ENCODE measurements at places on chromosomes 1 and 21.

DNA sequence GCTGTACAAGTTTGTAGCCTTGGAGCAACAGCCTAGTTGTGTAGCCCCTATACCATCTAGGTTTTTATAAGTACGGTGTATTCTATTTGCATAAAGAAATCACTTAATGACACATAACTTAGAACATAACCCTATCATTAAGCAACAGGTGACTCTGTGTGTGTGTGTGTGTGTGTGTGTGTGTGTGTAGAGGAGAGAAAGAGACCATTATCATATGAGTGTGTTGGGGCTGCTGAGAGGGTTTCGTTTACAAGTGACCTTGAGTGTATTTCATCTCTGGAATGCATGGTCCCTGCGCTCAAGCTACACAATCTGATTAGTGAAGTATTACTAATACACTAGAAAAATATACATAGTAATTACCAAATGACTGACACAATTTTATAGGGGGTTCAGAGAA lies 115.1 kb downstream of the RABGAP1L start:
- no peak for DNase-seq

- no peak for DNase-seq
These were observed 6.8 kb downstream of the SMIM1 start for GRCh38 chr1:3779265-3779911.

DNA sequence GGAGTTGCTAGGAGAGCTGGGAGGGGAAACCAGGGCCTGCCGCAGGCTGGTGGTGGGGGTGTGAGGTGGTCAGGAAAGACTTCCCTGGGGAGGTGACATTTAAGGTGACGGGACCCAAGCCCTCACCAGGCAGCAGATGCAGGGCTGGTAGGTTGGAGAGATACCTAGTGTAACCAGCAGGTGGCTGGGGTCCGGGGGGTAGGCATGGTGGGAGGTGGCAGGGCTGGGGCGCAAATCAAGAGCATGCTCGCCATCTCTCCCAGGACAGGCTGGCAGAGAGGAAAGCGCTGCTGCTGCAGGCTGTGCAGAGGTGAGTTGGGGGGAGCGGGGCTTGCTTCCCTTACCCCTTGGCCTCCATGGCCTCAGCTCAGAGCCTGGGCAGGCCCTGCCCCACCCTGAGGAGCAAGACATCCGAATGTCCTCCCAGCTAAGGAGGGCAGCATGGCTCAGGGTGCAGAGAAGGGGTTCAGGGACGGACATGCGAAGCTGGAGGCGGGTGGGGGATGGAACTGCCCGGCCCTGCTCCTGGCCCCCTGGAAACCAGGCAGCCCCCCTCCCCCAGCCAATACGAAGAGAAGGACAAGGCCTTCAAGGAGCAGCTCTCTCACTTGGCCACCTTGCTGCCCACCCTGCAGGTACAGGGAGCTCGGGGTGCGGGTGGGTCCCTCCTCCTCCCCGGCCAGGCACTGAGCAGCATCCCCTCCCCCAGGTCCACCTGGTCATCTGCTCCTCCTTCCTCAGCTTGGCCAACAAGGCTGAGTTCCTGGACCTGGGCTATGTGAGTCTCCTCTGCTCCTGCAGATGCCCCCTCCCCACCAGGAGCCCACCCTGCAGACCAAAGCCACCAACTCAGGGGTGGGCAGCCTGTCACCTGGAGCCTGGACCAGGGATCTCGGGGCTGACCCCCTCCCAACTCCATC lies 4.0 kb downstream of the RNF207 start:
- DNase-seq, result no peak

- DNase-seq, result peak; percentile 13
These were observed at the start of gene GBP4 for GRCh38 chr1:89198491-89199072. Gene GBP4, minus strand, starts transcription at chr1:89198942. Its CDS starts 108 bp downstream, at chr1:89198834.

DNA sequence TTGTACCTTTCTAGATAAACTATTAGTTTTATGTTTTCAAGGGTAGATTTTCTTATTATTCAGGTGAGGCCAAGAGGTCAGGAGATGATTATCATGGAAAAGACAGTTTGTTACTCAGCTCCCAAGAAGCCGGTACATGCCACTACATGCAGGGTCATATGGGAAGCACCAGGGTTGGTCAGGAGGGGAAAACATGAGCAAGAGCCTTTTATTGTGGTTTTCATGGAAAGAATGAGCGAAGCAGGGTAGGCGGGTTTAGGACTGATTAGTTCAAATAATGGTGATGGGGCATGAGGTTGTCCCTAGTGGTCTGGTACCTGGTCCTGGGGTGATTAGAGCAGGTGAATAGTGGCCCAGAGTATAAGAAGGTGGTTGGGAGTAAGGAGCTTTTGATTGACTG lies 189.9 kb downstream of the APP start:
- no peak for DNase-seq

DNA sequence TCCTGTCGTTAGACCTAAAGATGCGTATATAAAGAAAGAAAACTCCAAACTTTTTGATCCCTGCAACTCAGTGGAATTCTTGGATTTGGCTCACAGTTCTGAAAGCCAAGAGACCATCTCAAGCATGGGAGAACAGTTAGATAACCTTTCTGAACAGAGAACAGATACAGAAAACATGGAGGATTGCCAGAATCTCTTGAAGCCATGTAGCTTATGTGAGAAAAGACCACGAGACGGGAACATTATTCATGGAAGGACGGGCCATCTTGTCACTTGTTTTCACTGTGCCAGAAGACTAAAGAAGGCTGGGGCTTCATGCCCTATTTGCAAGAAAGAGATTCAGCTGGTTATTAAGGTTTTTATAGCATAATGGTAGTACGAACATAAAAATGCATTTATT lies 33.1 kb downstream of the MDM4 start:
- DNase-seq, result no peak

DNA sequence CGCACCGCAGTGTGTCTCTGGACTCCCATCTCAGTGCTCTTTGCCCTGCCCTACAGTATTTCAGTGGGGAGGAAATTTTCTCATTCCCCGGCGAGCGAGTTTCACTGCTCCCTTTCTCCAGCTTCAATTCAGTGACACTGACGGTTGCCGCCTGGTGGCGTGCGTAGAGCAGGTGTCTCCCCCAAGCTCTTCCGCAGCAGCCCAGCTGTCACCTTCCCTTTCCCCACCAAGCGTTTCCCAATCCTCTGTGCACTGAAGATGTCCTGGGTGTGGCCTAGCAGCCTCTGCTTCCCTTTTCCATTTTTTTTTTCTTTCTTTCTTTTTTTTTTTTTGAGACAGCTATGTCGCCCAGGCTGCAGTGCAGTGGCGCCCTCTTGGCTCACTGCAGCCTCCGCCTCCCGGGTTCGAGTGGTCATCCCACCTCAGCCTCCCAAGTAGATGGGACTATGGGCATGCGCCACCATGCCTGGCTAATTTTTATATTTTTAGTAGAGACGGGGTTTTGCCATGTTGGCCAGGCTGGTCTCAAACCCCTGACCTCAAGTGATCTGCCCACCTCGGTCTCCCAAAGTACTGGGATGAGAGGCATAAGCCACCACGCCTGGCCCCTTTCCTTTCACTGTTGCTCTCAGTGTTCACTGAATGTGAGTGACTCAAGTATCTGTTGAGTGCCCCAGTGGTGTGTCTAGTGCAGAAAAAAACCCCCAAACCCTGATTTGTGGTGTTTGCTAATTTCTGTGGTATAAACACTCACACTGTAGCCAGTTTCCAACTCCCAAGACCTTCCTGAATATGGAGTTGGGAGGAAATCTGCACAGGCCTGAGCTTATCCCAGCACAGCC lies 30.1 kb downstream of the TNFRSF1B start:
- no peak for DNase-seq

DNA sequence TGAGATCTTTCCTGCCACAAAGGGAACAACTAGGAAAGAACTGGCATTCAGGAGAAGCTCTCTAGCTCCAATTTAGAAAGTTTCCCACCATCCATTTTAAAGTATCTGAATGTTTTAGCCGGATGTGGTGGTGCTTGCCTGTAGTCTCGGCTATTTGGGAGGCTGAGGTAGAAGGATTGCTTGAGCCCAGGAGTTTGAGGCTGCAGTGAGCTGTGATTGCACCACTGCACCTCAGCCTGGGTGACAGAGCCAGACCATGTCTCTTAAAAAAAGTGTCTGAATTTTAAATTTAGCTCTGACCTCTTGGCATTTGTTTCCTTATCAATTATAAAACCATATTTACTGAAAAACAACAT lies 67.2 kb downstream of the RPAP2 start:
- no peak for DNase-seq

DNA sequence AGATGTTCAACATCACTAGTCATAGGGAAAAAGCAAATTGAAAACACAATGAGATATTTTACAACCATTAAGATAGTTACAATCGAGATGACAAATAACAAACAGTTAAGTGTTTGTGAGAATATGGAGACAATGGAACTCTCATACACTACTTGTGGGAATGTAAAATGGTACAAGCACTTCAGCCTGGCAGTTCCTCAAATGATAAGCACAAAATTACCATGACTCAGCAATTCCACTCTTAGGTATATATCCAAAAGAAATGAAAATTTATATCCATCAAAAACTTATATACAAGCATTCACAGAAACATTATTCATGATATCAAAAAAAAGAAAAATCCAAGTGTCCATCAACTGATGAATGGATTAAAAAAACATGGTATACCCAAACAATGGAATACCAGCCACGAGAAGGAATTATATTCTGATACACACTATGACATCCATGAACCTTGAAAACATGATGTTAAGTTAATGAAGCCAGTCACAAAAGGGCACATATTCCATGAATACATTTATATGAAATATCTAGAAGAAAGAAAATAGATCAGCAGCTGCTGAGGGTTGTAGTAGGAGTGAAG lies 76.4 kb downstream of the EVI5 start:
- no peak for DNase-seq

DNA sequence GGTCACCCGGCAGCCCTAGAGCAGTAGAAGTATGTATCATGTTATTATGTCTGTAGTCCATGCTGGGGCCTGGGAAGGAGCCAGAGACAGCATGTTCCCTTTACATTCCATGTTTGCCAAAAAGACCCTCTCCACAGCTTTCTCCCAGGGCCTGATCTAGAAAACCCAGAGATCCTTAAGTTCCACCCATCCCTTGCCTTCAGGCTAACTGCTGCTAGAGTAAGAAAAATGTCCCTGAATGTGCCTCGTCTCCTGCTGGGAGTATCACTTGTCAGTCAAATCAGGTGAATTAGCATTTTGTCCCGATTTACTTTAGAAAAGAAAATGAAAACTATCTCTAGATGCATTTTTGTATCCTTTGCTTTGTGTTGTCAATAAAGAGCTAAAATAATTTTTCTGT lies 13.3 kb upstream of the MRPS14 start:
- DNase-seq, result no peak

GRCh38 chr1:167936930-167937708 lies at the start of gene MPC2:
Gene MPC2, minus strand, starts transcription at chr1:167937072. Its CDS starts 1,231 bp downstream, at chr1:167935841.
- peak; percentile 53 for DNase-seq

DNA sequence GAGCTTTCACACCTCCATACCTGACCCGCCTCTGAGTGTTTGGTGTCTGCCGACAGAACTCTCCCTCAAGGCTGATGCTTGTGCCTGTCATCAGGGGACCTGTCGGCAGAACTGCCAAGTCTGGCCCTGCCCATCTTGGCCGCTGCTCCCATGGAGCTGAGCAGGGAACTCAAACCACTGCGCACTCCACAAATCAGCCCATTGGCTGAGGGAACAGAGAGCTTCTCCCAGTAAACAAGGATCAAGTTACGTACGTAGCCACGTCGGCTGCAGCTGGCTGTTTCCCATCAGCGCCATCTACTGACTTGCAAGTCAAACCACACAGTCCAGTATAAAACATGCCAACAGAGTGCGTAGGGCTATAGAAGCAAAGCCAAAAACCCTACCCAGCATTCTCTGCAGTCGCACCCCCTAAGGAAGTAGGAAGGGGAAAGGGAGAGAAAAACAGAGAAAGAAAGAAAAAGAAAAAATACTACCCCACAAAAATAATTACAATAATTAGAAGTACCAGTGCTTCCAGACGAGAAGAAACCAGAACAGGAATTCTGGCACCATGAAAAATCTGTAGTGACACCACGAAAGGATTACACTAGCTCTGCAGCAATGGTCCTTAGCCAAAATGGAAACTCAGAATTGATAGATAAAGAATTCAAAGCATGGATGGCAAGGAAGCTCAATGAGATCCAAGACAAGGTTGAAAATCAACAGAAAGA lies 13.1 kb downstream of the KRTAP13-1 start:
- DNase-seq, result no peak

DNA sequence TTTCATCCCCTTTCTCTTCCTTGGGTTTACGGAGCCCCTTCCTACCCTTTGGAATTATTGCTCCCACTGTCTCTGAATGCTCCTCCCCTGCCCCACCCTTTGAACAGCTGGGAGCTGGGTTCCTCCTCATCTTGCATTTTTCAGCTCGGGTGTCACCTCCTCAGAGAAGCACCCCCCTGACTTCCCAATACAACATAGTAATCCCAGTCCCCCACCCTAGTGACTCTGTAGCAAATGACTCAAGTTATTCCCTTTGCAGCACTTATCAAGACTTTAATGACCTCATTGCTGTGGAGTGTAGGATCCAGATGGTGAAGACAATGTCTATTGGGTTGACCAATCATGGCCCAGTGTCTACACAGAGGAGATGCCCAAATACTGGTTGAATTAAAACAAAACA lies 8.9 kb upstream of the VWA5B1 start:
- no peak for DNase-seq

DNA sequence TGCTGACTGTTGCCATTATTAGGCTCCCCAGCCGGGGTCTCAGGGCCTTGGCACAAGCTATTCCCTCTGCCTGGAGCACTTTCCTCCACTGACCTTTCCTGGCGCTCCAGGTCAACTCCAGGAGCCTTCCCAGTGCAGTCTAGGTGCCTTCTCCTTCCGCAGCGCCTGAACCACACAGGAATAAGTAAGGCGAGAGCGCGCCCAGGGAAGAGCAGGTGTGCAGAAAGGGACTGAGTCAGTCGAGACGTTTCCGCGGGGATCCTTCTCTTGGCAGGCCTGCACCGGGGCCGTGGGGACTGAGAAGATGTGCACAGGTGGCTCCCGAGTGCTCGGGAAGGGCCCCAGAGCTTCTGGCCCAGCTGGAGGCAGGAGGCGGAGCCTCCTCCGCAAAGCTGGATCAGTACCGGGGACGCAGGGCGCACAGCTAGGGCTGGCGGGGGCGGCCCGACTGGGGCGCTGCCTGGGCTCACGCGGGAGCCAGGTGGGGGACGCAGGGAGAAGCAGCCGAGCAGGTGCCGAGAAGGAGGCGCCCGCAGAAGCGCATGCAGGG lies 765 bp upstream of the BMP8A start:
- no peak for DNase-seq

GRCh38 chr1:211731456-211732292 lies 56.3 kb upstream of the NEK2 start:
- DNase-seq, result no peak

DNA sequence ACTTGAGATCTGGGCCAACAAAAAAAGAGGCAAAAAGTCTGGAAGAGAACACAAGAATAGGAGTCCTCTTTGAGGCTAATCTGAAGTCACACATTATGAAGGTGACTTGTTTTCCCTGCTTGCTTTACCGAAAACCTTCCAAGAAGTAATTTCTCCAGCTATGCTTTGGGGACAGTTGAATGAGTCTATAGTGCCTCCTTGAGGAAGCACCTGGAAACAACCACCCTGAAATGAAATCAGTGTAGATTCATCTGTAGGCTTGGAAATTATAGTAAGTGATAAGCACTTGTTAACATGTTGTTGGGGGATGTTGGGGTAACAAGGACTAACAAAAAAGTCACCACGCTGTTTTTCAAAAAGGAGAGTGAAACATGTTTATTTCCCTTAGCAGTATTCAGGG lies 23.4 kb upstream of the RPTN start:
- no peak for DNase-seq

- DNase-seq, result no peak
These were observed 42.0 kb downstream of the ADSS2 start for GRCh38 chr1:244409701-244410100.

GRCh38 chr1:215360758-215361157 lies 206.3 kb upstream of the KCTD3 start:
- no peak for DNase-seq

- no peak for DNase-seq
These were observed 51.1 kb downstream of the ST6GALNAC3 start for GRCh38 chr1:76125473-76126219.

- DNase-seq, result no peak
These were observed 317.6 kb upstream of the PROX1 start for GRCh38 chr1:213669964-213670691.
